ENCODE measurements at places on chromosomes 2 and 18. TPM values are rescaled to one million over a fixed set of nuclear protein-coding genes. Genes with fewer than 3 reads are reported as not detected.

DNA sequence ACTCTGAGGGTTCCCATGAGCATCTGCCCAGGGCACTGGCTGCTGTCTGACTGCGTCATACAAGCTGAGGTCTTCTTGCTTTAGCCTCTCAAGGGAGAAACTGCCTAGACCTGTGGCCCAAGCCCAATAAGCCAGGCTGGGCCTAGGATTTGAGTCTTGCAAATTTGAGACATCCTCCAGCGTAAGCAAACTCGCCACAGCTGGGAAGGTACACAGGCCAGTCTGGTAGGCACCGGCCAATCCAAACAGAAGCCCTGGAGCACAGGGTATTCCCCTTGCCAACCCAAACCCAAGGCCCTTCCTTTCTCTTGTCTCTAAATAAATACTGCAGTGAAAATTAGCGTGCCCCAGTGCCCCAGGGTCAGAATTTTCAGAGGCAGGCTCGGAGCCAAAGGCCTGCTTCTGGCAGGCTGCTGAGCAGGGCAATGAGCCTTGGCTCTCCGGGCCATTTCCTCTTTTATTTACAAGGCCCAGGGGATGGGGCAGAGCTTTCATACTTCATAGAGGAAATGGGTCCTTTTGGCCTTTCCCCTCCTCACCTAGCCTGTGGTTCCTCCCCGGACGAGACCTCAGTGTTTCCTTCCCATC, 33.3 kb downstream of the POLR1A start:
- no peak overlapping the region for H3K4me3 ChIP-seq
- H3K27me3 ChIP-seq = no peaks in the 10 kb centered on the region
- peaks cover 69% of the 10 kb centered on the region for H3K36me3 ChIP-seq
- peak; percentile 40 for DNase-seq
- peak overlapping the region; percentile 50 for H3K27ac ChIP-seq
- H3K4me1 ChIP-seq = peaks cover 11% of the 10 kb centered on the region

DNA sequence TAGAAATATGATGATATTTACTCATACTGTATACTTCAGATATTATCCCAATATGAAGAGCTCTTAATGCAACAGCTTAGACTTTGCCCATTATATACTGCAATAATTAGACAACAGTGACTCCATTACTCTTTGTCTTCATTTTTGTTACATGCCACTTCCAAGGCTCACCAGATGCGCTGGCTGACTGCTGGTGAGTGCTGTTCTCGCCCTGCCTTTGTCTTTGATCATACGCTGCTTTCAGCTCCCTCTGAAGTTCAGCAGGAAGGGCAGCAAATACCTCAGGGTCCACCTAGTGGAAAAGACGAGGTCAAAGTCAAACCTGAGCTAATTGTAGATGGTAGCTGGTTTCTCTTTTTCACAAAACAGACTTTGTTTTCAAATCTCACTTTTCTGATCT, 66.3 kb downstream of the EIF5B start:
- H3K4me3 ChIP-seq = no peak overlapping the region
- DNase-seq = no peak
- peaks cover 21% of the 10 kb centered on the region for H3K4me1 ChIP-seq
- H3K27ac ChIP-seq = no peak overlapping the region
- no peaks in the 10 kb centered on the region for H3K27me3 ChIP-seq

GRCh38 chr2:238790126-238790832, 57.6 kb upstream of the TWIST2 start:
- H3K4me3 ChIP-seq = no peak overlapping the region
- H3K36me3 ChIP-seq = no peaks in the 10 kb centered on the region
- H3K27ac ChIP-seq = no peak overlapping the region
- H3K4me1 ChIP-seq = no peaks in the 10 kb centered on the region
- peak; percentile 61 for DNase-seq
- no peaks in the 10 kb centered on the region for H3K27me3 ChIP-seq

GRCh38 chr18:59628995-59629394, 68.2 kb downstream of the CCBE1 start:
- no peaks in the 10 kb centered on the region for H3K4me1 ChIP-seq
- no peak overlapping the region for H3K4me3 ChIP-seq
- H3K27ac ChIP-seq = no peak overlapping the region
- no peaks in the 10 kb centered on the region for H3K36me3 ChIP-seq
- no peak for DNase-seq

The SLC5A7 gene
- 0.18 TPM for polyA plus RNA-seq

DNA sequence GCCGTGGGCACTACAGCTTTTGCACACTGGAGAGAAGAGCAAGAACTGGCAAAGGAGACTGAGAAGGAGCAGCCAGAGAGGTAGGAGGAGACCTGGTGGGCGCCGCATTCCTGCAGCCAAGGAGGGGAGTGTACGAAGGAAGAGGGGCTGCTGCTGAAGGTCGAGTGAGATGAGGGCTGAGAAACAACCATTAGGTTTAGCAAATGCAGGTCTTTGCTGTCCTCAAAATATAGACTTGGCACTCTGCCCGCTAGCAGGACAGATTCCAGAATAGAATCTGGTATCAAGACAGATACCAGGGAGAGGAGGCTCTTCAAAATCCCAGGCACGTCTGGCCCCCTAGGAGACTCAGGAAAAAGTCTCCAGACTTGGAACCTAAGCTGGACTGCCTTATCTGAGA, 83.0 kb downstream of the TGOLN2 start:
- no peaks in the 10 kb centered on the region for H3K27me3 ChIP-seq
- H3K27ac ChIP-seq = no peak overlapping the region
- DNase-seq = no peak
- H3K36me3 ChIP-seq = no peaks in the 10 kb centered on the region
- H3K4me1 ChIP-seq = peaks cover 24% of the 10 kb centered on the region

The TYMS gene
- polyA plus RNA-seq = 17.0 TPM

The ZAP70 gene
- 2.1 TPM for polyA plus RNA-seq

DNA sequence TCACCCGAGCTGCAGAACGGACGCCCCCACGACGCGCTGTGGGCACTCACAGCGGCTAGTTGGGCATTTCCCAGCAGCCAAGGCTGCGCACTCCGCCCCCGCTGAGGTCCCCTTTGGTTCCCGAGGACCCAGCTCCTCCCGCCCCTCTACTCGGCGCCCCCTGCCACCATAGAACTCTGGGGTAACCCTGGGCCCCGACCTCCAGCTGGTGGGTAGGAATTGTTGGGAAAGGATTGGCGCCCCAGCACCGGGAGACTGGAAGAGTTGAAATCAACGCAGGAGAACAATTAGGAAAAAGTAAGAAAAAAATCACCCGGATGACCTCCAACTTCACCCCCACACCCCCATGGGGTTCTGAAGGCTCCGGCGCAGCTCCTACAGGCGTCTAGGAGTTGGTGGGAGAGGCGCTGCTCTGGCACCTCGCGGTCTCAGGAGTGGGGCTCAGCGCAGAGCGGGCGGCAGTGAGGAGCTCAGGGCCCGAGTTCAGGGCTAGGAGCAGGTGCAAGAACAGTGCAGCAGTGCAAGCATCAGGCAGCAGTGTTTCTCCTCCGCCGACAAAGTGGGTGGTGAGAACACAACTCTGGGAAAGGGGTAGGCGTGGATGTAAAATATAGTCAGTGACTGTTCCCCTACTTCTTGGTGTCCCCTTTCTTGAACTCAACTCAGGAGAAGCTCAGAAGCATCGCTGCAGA, 14.0 kb downstream of the POU3F3 start:
- H3K27me3 ChIP-seq = peaks cover 43% of the 10 kb centered on the region
- DNase-seq = no peak
- no peak overlapping the region for H3K4me3 ChIP-seq
- H3K4me1 ChIP-seq = peaks cover 10% of the 10 kb centered on the region
- H3K27ac ChIP-seq = no peak overlapping the region

The CIDEA gene
- polyA plus RNA-seq = not detected

- H3K4me3 ChIP-seq = no peak overlapping the region
- DNase-seq = no peak
Measured at GRCh38 chr2:219515874-219516629, 1.8 kb downstream of the ASIC4 start.

GRCh38 chr2:230924470-230925341, at the start of gene GPR55:
Gene GPR55, minus strand, starts transcription at chr2:230925242. Its CDS starts 14,280 bp downstream, at chr2:230910962.
- DNase-seq = peak; percentile 24
- H3K27ac ChIP-seq = no peak within 1 kb of the TSS
- H3K36me3 ChIP-seq = no peaks in the 10 kb centered on the region
- peaks cover 26% of the 10 kb centered on the region for H3K27me3 ChIP-seq

DNA sequence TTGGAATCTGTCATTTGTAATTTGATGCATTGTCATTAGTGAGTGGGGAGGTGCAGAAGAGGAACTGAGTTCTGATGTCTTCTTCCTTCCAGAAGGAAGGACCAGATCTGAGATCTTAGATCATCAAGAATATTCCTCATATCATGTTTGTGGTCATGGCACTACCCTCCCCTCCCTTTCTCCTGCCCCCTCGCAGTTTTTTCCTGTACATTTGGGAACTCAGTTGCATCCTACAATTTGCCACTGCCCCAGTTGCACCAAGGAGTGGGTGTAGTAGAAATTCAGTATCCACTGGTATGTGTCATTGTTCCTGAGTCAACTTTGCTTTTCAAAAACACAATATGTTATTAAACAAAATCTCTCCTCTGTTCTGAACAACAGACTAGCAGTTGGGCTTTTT, 26.6 kb upstream of the ACVR1 start:
- DNase-seq = no peak
- H3K27me3 ChIP-seq = no peaks in the 10 kb centered on the region
- H3K4me1 ChIP-seq = no peaks in the 10 kb centered on the region
- no peak overlapping the region for H3K4me3 ChIP-seq
- no peak overlapping the region for H3K27ac ChIP-seq

The HJURP gene
- 2.7 TPM for polyA plus RNA-seq

The RNF125 gene
- polyA plus RNA-seq = 1.4 TPM

GRCh38 chr2:102126660-102127059, 15.9 kb upstream of the IL1R1 start:
- DNase-seq = no peak
- H3K4me1 ChIP-seq = peaks cover 7% of the 10 kb centered on the region
- H3K36me3 ChIP-seq = no peaks in the 10 kb centered on the region
- no peaks in the 10 kb centered on the region for H3K27me3 ChIP-seq
- no peak overlapping the region for H3K27ac ChIP-seq

DNA sequence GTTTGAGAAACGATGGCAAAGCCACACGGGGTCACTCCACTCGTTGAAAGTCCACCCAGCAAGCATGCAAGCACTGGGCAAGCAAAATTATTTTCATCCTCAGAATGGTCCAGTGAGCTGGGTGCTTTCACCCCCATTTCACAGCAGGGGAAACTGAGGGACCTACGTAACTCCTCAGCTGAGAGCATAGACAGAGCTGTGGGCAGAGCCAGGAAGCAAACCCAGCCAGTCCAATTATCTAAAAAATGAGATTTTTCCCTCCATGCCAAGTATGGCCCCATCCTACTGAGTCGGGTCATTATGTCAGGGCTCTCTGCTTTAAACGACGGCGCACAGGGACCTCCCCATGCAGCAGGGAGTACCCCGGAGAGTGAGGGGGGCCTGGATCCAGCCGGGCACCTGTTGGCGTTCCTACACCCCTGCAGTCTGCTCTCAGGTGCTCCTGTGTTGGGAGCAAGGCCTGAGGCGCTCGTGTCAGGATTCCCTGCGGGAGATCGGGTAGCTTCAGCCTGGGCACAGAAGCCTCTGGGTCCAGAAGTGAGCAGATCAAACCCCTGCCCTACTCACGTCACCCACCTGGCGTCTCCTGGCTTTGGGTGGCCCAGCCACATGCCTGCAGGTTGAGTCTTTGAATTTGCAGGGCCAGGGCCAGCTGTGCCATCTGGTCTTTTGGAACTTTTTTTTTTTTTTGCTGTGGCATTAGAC, 17.3 kb downstream of the TWIST2 start:
- peak overlapping the region; percentile 90 for H3K27ac ChIP-seq
- H3K4me1 ChIP-seq = peaks cover 73% of the 10 kb centered on the region
- no peak for DNase-seq
- no peak overlapping the region for H3K4me3 ChIP-seq
- no peaks in the 10 kb centered on the region for H3K27me3 ChIP-seq
- no peaks in the 10 kb centered on the region for H3K36me3 ChIP-seq

- no peak for DNase-seq
- H3K36me3 ChIP-seq = no peaks in the 10 kb centered on the region
- H3K4me3 ChIP-seq = no peak overlapping the region
- no peaks in the 10 kb centered on the region for H3K27me3 ChIP-seq
Measured at GRCh38 chr2:171402906-171403580, 30.7 kb downstream of the METTL8 start.

DNA sequence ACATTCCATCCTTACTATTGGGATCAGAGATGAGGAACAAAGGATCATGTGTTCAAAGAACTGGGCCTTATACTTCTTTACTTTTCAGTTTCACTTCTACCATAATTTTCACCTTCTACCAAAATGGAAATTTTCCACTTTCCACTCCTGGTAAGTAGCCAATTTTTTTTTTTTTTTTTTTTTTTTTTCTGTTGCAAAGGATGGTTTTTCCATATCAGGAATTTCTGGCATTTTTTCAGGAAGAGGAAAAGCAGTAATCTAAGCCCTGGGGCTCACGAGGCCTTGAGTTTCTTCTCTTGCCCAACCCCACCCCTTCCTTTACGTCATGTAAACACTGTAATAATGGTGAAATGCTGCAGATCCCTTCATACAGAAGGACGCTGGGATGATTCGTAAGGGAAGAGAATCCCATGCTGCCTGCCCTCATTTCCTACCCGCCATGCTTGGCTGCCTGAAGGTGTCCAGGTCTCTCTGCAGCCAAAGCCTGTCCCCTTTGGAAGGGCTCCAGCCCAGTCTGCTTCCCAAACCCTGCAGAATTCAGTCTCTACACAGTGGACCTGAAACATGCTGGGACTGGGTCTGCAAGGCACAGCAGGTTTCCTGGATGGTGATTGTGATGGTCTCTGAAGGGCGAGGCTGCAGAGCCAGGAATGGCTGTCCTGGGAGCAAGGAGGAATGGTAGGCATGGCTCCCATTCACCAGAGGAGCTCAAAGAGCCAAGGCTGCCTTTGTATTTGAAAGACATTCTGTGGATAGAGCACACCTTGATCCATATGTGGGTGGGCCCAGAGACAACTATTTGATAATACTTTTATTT, 57.0 kb downstream of the EFR3B start:
- no peaks in the 10 kb centered on the region for H3K27me3 ChIP-seq
- H3K4me3 ChIP-seq = no peak overlapping the region
- H3K27ac ChIP-seq = peak overlapping the region; percentile 27
- H3K36me3 ChIP-seq = no peaks in the 10 kb centered on the region

- DNase-seq = no peak
- no peaks in the 10 kb centered on the region for H3K27me3 ChIP-seq
- no peak overlapping the region for H3K4me3 ChIP-seq
- H3K27ac ChIP-seq = no peak overlapping the region
Measured at GRCh38 chr2:112548980-112549379, 6.7 kb downstream of the POLR1B start.

The SOWAHC gene
- polyA plus RNA-seq = 7.6 TPM
